ENCODE measurements at places on chromosomes 16 and 17.

DNA sequence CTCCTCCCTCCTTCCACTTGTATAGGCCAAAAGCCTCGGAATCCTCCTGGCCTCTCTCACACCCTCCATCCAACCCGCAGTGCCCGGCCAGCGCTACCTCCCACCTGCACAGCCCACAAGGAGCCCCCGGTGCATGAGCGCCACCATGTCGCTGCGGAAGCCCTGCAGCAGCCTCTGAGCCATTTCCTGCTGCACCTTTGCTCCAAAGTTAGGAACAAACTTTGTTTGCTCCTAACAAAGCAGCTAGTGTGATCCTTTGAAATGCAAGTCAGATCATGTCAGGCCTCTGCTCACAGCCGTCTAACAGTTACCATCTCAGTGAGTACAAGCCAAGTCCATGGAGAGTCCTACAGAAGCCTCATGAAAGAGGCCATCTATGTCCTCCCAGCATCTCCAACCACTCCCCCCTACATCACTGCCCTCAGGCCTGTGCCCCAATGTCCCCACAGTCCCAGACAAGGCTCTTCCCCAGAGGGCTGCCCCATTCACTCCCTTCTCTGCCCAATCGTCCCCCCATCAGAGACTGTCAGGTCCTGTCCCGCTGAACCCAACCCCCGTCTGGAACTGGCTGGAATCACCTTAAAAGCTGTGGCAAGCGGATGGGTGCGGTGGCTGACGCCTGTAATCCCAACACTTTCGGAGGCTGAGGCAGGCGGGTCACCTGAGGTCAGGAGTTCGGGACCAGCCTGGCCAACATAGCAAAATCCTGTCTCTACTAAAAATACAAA is 7.5 kb downstream of the DCAKD start:
- no peak for DNase-seq

DNA sequence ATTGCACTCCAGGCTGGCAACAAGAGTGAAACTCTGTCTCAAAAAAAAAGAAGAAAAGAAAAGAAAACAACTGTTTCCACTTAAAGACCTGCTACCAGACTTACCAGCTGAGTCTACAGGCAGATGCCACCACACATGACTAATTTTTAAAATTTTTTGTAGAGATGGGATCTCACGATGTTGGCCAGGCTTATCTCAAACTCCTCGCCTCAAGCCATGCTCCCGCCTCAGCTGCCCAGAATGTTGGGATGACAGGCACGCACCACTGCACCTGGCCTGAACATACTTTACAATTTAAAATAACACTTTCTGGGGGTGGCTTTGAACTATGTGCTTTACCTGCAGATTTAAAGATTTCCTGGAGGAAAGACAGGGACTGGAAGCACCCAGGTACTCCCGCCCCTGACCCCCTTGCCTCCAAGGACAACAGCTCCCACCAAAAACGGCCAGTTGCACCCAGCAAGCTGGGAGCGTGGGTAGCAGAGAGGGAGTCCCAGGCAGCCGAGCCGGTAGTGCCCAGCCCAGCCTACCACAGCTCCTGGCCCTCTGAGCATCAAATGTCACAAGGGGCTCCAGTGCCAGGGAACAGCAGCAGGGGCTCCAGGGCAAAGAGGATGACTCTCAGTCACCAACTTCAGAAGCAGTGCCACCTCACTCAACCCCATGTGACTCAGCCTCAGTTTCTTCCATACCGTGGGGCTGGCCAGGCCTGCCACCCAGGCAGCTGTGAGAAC is 262.9 kb downstream of the PARN start:
- no peak for DNase-seq

- no peak for DNase-seq
Measured at GRCh38 chr17:37299257-37299980, 76.4 kb upstream of the C17orf78 start.

DNA sequence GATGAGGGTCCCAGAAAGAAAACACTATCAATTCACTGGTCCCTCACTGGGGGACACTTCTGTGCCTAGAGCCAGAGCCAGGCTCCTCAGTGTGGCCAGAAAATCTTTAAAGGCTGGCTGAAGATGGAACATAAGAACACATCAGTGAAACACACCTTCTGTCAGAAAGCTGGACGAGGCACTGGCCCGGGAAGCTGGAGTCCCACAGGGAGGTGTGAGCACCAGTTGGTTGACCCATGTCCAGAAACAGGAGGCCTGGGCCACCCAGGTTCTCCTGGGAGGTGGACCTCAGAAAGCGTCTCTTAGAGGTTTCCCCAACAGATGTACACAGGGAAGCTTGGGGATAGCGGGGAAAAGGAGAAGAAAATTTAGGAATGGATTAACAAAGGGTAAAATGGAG is 56.2 kb upstream of the ALDH3A2 start:
- no peak for DNase-seq

DNA sequence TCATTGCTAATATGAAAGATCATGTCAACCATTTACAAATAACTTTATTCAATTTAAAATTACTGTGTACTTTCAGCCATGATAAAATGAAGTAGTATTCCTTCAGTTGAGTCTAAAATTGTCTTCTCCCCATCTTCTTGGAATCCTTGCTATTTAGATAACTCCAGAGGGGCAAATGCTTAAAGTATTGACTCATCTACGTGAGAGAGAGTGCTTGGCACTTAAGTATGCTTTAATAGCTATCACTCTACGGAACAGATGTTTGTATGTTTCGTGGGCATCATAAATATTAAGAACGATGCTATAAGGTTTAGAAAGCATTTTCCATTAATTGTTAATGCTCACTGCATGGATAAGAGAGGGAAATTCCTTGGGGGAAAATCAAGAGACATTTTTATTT is 69.3 kb upstream of the MED13 start:
- no peak for DNase-seq

DNA sequence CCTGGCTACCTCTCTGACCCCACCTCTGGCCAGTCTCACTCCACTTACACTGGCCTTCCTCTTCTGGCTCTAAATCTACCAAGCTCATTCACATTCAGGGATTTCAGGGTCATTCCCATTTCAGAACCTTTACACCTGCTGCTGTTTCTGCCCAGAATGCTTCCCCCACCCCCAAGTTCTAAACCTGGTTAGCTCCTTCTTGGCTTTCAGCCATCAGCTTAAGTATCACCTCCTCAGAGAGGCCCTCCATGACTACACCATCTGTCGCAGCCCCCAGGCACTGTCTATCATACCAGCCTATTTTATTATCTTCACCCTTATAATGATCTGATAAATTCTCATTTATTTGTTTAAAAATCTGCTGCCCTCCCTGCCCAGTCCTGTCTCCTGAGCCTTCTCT is 23.3 kb upstream of the NGFR start:
- DNase-seq, result no peak

DNA sequence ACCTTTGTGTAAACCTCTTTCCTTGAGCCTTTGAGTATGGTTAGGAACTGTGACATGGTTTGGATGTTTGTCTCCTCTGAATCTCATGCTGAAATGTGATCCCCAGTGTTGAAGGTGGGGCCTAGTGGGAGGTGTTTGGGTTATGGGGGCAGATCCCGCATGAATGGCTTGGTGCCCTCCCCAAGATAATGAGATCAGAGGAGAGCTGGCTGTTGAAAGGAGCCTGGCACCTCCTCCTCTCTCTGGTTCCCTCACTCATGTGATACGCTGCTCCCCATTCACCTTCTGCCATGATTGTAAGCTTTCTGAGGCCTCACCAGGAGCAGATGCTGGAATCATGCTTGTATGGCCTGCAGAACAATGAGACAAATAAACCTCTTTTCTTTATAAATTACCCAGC is 1110.2 kb downstream of the CDH11 start:
- no peak for DNase-seq
